Stimulated activated CD8-positive, alpha-beta memory T cell treated with anti-CD3 and anti-CD28 coated beads, Interleukin-2, amount 100 ng/mL, for 1 hour (primary cell): ENCODE measurements at places on chromosomes 7 and 10.

DNA sequence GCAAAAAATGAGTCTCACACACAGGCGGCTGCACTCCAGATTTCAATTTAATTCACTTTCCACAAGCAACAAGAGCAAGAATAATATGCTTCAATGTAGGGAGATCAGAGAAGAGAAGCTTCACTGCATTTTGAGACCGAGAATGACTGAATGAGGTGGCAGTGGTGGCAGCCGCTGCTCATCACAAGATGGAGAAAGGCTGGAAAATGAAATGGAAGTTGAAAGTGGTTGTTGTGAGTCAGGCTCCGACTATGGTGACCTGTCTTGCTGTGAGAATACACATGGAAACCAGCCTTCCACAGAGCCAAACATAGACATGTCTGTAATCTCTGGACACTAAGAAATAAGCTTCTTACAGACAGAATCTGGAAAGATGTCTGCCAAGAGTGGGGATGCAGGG lies 499.6 kb upstream of the LRRN3 start:
- no peak for DNase-seq

GRCh38 chr10:129509835-129510234 lies 42.8 kb downstream of the MGMT start:
- no peak for DNase-seq

DNA sequence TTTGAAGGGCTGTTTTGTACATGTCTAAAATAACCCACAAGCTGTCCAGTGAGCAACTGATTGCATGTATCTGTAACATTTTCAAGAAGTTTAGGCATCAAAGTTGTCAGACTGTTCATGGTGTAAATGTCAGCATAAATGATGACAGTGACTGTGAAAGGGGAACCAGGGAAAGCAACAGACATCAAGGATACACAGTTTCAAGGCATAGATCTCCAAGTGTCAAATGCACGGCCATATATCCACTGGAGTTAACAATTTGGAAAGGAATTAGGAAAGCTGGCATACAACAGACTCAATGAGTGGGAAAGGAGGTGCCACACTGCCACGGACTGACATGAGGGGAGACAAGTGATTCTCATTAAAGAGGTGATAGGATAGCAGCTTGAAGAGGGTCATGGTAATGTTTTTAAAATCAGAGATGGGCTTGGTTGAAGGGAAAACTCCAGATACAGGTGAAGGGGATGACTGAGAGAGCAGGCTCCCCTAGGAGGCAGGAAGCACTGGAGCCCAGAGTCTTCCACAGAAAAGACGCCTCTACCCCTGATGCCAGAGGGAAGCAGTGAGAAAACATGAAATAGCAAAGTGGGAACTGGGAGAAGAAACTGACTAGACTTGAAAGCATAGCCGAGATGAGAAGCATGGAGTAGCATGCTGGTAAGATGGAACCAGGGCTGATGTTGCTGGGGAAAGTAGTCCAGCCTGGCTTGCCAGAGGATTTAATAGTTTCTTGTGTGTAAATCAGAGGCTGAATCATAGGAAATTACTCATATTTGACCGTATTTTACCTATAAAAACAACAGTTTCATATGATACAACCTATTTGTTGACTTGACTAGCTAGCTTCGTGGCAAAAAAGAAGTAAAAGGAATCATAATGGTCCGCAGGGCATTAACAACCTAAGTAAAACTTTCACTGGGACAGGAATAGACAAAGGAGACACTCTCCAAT lies 18.6 kb downstream of the NSMCE4A start:
- no peak for DNase-seq

- DNase-seq, result no peak
Observed at GRCh38 chr10:130743751-130744271, 567.7 kb downstream of the TCERG1L start.

GRCh38 chr10:50501924-50502452 lies 121.8 kb downstream of the SGMS1 start:
- no peak for DNase-seq

DNA sequence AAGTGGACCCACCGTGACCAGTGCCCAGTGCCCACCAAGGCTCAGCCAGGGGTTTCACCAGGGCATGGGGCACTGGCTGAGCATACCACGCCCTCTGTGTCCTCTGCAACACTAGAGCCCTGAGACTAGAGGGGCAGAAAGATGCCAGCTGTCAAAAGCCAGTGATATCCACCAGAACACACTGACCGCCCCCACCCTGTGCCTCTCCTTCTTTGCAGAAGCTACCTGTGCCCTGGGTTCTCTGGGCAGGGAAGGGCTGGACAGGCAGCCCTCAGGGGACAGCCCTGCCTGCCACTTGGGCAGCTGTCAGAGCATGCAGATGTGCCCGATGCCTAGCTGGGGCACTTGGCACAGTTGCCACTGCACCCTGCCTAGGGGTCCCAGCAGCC lies 494 bp downstream of the VSIR start:
- no peak for DNase-seq

GRCh38 chr10:128884496-128885072 lies 582.5 kb upstream of the MGMT start:
- no peak for DNase-seq

- DNase-seq, result no peak
Observed at GRCh38 chr7:117076426-117076943, 123.2 kb downstream of the ST7 start.

DNA sequence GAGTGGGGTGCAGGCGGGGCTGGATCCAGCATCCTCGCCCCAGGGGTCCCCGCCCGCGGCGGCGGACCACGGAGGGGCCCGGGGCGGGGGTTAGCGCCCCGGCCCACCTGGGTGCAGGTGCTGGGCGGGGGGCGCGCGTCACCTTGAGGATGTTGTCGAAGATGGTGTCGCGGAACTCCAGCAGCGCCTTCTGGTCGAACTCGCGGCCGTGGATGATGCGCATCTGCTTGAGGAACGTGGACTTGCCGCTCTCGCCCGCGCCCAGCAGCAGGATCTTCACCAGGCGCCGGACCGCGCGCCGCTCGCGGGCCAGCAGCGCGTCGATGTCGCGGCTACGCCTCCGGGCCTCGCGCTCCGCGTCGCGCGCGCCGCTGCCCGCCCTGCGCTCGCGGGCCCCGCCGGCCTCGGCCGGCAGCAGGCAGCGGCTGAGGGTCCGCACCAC lies 376 bp downstream of the GNA12 start:
- DNase-seq, result no peak

DNA sequence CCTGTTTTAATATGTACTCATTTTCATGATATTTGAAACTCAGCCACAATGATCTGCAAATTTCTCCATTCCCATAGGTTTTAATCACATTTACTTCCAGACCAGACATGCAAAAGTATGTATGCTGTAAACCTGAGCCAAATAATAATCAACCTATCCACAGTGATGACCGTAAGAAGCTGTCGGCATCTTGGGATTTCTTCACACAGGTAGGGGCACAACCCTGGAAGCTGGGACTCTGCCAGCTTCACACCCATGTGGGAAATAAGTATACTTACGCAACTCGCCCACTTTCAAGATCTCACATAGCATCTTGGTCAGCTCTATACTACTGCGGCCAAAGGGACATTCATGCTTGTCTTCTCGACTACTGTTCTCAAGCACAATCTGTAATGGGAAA lies 352.3 kb downstream of the ELMO1 start:
- DNase-seq, result no peak

DNA sequence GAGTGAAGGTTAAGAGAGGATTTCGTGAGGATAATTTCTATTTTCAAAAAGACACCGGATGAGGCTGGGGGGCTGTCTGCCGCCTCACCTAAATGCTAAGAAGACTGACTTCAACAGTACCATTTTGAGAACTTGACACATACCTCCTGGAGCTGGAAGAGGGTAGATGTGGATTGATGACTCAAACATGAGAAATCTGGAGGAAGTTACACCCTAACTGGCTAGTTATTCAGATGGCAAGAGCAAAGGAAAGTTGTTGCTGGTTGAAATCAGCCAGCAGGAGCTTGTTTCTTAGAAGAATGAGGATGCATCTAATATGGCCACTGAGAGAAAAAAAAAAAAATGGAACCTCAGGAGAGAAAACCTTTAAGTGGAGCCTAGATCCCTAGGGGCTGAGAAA lies 76.2 kb upstream of the KIAA1217 start:
- DNase-seq, result no peak

- no peak for DNase-seq
Observed at GRCh38 chr10:65620404-65621048, 1305.3 kb upstream of the LRRTM3 start.

DNA sequence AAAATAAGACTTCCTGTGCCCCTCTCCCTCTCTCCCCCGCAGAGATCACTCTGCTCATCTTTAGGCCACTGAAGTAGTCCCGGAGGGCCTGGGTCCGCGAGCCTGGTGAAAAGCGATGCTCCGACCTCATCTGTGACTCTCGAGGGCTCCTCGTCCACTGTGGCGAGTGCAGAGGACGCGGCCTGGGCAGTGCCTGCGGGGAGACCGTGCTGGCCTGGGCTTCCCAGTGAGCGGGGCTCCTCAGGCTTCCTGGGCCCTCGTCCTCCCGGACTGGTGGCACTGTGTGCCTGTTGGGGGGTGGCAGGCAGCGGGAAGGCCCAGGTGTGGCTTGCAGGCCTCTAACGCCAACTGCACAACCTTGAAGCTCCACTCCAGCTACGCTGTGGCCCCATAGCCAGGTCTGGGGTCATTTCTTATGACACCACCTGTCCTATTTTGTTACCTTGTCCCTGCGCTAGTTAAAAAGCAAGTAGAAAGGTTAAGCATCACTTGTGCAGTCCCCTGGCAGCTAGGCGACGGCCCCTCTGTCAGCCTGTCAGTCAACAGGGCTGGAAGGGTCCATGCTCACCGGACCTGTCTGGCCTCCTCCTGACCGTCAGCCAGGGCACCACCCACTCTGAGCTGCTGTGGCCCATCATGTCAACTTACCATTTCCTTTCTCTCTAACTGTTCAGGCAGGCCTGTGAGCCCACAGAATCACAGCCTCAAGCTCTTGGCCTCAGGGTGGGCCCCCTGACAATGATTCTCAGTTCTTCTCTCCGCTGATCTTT lies 20.5 kb downstream of the MNX1 start:
- no peak for DNase-seq

GRCh38 chr7:74573512-74573911 lies 84.0 kb upstream of the GTF2I start:
- DNase-seq, result no peak

DNA sequence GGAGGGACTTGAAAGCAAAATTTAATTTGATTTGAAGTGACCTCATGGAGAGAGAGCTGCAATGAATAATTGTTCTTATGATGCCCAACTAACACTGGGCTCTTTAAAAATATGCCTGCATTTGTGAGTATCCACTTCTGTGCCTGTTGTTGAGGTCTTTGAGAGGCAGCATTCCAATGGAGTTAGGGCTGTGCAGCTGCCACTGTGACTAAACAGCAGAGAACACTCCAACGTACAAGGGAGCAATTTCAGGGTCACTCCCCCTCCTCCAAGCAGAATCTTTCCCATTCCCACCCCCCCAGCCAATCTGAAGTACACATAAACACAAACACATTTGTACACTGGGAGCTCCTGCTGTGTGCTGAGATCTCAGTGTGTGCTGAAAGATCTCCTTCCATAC lies 28.0 kb upstream of the GSAP start:
- DNase-seq, result no peak

GRCh38 chr7:8931906-8932646 lies 498.7 kb downstream of the NXPH1 start:
- no peak for DNase-seq

DNA sequence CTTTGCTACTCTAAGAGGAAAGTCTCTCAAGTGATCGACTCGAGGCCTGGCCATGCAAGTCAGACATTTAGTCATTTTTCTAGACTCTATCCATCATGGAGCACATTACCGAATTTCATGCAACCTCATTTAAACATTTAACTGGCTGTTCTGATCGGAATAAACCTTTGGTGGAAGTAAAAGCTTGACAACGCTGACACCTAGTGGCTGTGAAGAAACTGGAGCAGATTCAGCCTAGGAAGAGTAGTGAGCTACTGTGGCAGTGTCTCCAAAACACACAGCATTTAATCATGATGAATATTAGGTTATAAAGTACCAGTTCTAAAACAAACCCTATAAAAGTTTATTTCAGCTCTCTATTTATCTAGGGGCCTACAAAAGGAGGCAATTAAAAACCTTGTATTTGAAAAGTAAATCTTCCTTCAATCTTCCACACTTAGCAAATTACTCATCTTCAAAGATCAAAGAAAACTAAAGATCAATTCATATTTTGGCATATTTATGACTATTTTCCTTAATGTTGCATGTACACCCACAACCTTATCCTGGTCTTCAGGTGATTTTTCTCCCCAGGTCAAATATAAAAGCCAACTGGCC lies 175.0 kb downstream of the CTNNA3 start:
- DNase-seq, result no peak

GRCh38 chr10:131569851-131570715 lies 258.6 kb upstream of the TCERG1L start:
- no peak for DNase-seq

GRCh38 chr7:158911145-158911544 lies 54.8 kb downstream of the DYNC2I1 start:
- DNase-seq, result no peak

GRCh38 chr10:71581376-71581775 lies 138.2 kb downstream of the C10orf105 start:
- DNase-seq, result no peak

- no peak for DNase-seq
Observed at GRCh38 chr10:76034353-76035205, 603.2 kb downstream of the LRMDA start.

DNA sequence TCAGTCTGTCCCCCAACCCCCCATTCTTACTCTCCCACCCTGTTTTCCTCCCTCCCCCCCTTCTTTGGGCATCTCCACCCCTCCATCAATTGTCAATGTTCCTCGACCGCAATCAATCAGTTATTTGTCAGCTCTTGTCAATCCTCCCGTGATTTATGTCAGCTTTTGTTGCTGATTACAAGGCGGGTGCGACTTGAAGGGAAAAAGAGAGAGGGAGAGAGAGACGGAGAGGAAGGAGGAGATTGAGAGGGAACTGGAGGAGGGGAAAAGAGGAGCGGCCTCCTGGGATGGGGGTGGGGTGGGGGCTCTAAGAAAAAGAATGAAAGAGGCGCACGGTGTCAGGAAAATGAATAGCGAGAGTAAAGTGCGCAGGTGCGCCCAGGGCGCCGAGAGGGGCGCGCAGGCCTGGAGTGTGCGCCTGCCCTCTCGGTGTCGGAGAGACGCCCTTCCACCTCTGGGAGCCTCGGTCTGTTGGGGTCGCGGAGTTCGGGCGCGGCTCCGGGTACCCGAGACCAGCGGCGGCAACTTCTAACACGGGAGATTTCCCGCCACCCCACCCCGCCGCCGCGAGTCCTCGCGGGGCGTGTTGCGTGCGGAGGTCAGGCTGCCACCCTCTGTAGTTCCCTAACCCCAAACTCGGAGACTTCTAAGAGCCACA lies 1.1 kb upstream of the ZNF503 start:
- no peak for DNase-seq

- no peak for DNase-seq
Observed at GRCh38 chr10:128704716-128705115, 578.5 kb upstream of the MKI67 start.
